ENCODE measurements at places on chromosomes 3 and 15. TPM values are rescaled to one million over a fixed set of nuclear protein-coding genes. Genes with fewer than 3 reads are reported as not detected.

KBTBD13 gene
- total RNA-seq, result not detected

CDCP1 gene
- total RNA-seq, result 10.9 TPM

GRCh38 chr3:87088993-87089841, 98.3 kb upstream of the VGLL3 start:
- no peak for DNase-seq

DNA sequence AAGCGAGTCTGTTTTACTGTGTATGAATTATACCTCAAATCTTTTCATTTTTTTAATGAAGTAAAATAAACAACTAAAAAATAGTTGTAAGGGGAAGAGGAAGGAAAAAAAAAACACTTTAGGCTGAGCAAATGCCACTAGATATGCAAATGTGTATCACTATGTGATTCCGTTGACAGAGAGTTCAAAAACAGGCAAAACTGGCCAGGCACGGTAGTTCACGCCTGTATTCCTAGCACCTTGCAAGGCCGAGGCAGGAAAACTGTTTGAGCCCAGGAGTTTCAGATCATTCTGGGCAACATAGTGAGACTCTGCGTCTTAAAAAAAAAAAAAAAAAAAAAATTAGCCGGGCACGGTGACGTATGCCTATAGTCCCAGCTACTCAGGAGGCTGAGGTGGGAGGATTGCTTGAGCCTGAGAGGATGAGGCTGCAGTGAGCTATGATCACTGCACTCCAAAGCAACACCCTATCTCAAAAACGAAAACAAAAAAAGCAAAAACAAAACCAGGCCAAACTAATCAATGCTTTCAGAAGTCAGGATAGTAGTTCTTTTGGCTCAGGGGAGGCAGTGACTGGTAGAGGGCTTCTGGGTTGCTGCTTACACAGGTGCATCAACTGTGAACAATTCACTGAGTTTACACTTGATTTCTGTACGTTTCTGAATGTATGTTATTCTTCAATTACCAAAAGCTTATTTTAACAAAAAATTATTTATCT, 7.4 kb downstream of the PRC1 start:
- DNase-seq, result no peak

DNA sequence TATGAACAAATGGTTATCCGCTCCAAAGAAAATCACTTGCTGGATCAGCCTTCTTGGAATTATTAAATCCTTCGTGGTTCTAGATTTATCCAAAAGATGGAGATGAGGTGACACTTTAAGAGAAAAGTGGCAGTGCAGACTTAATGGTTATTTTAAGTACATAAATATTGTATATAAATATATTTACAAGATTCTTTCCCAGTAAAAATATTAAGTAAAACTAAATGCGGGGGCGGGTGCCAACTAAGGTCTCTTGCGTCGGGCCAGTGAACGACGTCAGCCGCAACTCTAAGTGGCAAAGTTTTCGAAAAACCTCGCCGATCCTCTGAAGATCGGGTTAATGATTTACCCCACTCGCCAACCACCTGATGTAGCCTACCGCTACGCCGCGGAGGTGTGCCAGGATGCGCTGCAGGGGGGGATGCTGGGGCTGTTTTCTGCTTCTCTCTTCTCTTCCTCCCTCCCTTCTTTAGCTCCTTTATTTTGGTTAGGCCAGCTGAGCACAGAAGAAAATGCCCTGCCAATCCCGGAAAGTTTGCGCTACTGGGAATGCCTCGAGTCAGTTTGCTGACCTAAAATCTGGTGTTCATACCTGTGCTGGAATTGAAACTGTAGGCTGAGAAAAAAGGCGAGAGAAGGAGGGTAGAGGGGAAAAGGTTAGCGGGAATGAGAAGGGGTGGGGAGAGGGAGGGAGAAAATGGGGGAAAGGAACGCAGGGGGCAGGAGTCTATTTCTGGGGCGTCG, 7.6 kb upstream of the FOXB1 start:
- DNase-seq, result no peak

DNA sequence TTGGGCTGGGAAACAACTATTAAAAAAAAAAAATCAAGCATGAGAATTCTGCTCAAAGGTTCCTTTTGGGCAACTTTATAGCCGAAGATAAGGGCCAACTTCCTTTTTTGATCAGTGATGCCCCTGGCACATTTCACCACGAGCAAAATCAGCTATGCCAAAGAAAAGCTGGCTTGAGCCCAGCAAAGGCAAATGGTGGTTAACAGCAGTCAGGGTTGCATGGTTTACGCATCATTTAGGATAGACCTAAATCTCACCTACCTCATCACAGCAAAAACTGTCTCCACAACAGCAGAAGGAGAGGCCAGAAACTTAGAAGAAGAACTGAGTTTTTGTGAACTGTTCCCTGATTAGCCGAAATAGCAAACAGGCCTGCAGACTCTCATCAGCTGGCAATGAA, 220.1 kb upstream of the CDIN1 start:
- no peak for DNase-seq

Data from omental fat pad (tissue), 4 donors.